Aortic smooth muscle cell (primary cell): ENCODE measurements at places on chromosomes 11 and 22. TPM values are rescaled to one million over a fixed set of nuclear protein-coding genes. Genes with fewer than 3 reads are reported as not detected.

ADAMTS15 gene
- total RNA-seq, result 44.9 and 47.6 TPM in 2 replicates

LRRN4CL gene
- total RNA-seq, result 3.3 and 3.4 TPM in 2 replicates

TYMP gene
- 7.3 and 14.3 TPM in 2 replicates for total RNA-seq

AIFM3 gene
- 0.37 and 0.53 TPM in 2 replicates for total RNA-seq

GNG3 gene
- not detected in 2 replicates for total RNA-seq

SCGB1C1 gene
- not detected in 2 replicates for total RNA-seq
